ENCODE measurements at places on chromosomes 13 and 19.

DNA sequence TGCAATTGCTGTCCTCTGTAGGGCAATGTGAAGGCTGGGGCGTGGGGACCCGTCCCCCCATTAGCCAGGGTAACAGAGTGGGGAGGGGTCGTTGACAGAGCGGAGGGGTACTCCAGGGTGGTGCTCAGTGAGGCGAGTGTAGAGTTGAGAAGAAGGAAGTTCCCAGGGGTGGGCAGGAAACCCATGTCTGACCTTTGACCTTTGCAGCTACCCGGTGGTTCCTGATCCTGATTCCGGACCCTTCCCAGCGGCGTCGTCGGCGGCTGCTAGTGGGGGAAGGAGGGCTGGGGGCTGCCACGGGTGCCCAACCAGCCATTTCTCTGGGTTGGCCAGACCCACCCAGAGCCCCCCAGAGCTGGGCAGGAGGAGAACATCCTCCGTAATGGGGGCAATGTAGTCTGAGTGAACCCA, 2.1 kb upstream of the PLVAP start:
- no peak for DNase-seq

DNA sequence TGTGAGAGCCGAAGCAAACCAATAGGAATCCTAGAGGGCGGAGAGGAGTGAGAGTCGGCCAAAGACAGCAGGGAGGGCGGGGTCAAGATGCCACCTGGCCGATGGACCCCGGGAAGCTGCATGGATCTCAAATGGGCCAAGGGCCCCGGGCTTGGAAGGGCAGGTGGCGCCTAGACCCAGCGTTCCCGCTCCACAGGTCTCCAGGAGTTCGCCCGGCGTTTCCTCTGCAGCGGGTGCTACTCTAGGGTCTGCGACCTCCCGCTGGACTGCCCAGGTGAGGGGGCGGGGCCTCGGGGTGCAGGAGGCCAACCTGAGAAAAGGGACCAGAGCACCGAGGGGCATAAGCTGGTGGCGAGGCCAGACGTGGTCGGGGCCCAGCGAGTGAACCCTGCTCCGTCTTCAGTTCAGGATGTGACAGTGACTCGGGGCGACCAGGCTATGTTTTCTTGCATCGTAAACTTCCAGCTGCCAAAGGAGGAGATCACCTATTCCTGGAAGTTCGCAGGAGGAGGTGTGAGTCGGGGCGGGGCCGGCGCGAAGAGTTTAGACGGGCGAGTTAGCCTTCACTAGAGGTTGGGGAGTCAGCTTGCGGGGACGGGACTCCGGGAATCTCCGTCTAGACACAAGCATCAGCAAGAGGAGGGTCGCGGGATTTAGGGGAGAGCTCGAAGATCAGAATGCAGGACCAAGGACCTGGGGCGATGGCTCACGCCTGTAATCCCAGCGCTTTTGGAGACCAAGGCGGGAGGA, 9.9 kb downstream of the SPACA6 start:
- DNase-seq: no peak

DNA sequence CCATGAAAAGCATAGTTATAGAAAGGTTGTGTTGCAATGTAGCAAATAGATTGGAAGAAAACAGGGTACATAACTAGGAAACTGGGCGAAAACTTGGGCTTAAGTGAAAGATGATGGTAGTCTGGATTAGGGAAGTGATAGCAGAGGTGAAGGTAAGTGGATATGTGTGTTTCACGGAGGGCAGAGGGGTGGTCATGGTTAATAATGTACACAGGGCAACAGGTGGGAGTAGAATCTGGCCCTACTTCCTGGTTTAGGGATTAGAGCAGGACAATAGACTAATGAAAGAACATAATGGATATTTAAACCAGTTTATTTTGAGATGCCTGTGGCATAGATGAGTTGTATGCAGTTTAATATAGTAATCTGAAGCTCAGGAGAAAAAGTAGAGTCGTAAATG, 257.3 kb upstream of the SPRY2 start:
- no peak for DNase-seq

GRCh38 chr13:25844559-25845434, 207.0 kb downstream of the SHISA2 start:
- no peak for DNase-seq

DNA sequence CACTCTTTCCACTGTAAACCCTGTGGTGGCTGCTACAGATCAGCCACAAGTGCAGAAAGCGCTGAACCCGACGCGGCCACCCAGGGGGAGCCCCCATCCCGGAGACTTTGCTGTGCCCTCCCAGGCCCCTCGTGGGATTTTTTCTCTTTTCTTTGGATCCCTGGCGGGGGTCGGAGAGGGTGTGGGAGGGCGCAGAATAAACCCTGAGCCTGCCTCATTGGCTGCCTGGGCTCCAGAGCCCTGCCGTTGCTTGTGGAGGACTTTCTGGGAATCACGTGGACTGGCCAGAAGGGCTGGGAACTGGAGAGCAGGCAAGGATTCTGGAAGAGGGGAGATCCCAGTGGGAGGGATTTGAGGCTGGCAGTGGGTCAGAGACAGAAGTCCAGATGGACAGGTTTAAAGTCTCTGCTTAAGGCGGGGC, 24.9 kb downstream of the GADD45B start:
- no peak for DNase-seq

- no peak for DNase-seq
Observed at GRCh38 chr13:111337741-111338140, 17.3 kb downstream of the TEX29 start.

DNA sequence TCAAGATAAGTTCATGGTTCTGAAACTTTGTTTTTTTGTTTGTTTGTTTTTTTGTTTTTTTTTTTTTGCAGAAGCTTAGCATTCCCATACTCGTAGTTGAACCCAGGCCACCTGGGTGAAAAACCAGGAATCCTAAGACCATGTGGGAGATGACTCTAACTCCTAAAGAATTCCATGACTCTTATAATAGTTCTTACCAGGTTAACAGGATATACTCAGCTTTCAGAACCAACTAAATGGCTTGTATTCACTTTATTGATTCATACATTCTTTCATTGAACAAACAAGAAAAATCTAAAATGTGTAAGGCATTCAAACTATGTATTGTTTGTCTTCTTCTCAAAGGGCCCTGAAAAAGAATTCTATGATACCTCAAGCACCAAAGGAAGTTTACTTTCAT, 40.5 kb upstream of the KLF5 start:
- no peak for DNase-seq

- no peak for DNase-seq
Observed at GRCh38 chr19:2291185-2291751, 9.3 kb upstream of the PEAK3 start.

DNA sequence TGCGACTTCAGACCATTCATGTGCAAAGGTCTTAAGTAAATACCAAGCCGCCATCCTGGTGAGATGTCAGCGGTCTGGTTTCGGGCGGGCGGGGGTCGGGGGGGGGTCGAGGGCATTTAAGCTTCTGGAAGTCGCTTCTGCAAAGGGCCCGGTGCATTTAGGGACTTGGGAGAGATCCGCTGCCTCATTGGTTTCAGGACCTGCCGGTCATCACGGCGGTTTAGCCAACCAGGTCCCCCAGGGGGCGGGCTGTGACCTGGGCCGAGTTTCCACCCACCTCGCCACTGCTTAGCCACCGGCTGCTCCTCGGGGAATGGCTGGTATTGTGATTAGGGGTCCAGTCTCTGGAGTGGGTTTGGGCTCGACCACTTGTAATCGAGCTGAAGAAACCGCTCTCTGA, 7.8 kb downstream of the ANKLE1 start:
- peak; percentile 41 for DNase-seq

DNA sequence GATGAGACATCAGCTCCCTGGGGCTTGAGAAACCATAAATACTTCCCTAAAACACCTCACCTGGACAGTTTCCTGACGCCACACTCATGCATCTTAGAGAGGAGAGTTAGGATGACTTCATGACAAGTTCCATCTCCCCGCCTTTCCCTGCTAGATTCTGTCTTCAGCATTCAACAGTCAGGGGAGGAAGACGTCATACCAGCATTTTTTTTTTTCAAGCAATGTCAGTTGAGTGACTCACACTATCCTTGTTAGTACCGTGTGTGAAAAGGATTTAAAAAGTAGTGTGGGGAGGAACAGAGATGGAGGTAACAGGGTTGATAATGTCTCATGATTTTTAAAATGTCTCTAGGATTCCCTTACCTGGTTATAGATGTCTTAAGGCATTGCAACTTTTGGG, at the start of gene OR7D2:
Gene OR7D2, plus strand, starts transcription at position 79 of the 400 bp plus-strand sequence. CDS start 6,803 bp downstream, outside the sequence.
- DNase-seq: no peak

DNA sequence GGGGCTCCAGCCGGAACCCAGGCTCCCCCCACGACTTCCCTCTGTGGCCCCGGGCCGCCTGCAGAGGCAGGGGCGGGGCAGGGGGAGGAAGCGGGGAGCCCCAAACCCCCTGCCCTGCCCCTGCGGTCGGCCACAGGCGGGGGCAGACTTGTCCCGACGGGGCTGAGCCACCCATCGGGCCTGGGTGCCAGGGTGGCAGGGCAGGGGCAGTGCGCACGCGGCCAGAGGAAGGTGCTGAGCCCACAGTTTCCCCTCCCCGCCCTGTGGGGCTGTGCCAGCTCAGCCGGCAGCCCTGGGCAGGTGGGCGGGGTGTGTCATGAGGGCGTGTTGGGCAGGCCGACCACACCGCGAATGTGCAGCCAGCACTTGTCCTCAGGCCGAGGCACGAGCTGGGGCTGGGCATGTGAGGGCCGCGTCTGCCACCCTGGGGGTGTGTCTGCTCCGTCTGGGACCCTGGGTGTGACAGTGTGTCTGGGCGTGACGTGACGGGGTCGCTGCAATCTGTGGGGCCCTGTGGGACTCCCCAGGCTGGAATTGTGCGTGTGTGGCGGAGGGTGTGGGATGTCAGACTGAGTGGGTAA, 17.7 kb downstream of the CCDC97 start:
- DNase-seq: peak; percentile 50

GRCh38 chr19:49097453-49098288, 12.4 kb downstream of the SNRNP70 start:
- DNase-seq: peak; percentile 65

- peak; percentile 47 for DNase-seq
Observed at GRCh38 chr19:38685666-38686529, 38.4 kb downstream of the ACTN4 start.

DNA sequence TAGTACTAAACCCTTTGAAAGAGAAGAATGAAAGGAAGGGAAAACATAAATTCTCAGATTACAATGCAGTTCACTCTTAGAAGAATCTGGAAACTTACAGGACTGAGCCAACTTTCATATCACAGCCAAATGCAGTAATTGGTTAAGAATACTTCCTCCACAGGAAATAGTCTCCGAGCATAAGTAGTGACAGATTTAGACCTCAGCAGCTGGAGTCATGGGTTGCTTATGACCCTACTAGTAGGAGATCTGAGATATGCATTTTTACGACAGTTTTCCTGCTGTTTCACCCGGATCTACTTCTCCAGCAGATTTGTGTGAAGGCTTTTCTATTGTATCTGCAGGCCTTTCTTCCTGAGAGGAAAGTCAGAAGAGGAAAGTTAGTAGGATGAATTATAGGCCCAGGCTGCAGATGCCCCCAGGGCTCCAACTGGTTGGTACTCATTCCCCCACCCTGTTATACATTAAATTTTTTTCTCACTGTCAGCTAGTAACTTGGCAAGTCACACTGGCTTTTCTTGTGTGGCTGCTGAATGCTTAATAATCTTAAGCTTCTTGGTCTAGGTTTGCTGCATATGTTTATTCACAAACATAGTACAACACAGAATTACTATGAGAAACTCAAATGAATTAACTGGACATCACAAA, 1241.5 kb upstream of the MIR17HG start:
- no peak for DNase-seq

- no peak for DNase-seq
Observed at GRCh38 chr13:74444864-74445479, 310.8 kb upstream of the KLF12 start.

DNA sequence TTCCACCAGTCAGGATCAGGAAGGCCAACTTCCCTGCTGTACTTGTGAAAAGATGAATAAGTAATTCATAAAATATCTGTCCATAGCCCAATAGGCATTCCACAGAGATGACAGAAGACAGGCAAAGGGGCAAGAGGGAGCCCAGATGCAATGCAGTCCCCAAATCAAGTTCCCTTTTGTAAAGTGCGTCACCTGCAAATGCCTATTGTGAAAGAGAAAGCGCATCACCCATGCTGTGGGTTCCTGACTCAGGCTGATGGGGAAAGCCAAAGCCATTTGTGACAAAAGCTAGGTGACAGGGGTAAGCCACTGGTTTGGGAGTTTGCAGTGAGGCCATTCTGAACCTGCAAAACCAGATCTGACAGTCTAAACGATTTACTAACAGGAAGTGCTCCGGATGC, 157.5 kb upstream of the ZNF536 start:
- DNase-seq: no peak

GRCh38 chr13:110683203-110683883, 22.6 kb downstream of the CARS2 start:
- DNase-seq: peak; percentile 2

DNA sequence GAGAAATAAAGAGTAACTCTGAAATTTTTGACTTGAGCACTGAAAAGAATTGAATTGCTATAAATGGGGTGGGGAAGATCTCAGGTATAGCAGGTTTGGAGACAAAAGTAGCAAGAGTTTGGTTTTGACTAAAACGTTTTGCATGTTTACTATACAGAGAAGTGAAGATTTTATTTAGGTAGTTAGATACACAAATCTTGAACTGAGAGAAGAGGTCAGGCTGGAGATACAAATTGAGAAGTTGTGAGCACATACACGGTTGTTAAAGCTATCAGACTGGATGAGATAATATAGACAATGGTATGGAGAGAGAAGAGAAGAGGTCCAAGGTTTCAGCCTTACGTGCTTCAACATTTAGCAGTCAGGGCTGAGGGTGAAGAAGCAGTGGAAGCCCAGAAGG, 420.9 kb downstream of the FOXO1 start:
- DNase-seq: no peak

- DNase-seq: no peak
Observed at GRCh38 chr13:112583592-112584277, 4.2 kb downstream of the TUBGCP3 start.

DNA sequence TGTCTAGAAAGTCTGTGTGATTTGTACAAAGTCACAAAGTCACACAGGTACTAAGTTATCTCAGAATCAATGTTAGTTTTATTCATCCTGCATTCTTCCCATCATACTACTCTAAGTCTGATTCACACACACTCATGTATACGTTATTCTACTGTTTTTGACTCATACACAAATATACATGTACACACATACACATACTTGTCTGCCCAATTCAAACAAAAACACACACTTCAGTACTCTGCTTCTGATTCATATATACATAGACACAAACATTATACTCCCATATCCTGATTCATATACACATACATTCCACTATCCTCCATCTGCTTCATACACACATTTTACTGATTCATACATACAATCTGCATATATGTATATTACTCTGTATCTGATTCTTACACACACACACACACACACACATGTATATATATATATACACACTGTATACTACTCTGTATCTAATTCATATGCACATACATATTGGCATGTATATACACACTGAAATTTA, 69.3 kb downstream of the KLF12 start:
- DNase-seq: no peak

DNA sequence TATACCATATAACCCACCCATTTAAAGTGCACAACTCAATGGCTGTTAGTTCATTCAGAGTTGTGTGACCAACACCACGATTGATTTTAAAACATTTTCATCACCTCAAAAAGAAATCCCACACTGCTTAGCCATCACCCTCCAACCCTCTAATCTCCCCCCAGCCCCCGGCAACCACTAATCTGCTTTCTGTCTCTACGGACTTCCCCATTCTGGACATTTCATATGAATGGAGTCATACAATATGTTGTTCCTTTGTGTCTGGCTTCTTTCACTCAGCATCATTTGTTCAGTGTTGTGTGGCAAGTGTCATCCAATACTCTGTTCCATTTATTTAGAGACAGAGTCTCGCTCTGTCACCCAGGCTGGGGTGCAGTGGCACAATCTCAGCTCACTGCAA, 4.0 kb upstream of the PNMA8B start:
- no peak for DNase-seq

GRCh38 chr19:21907516-21907915, 71.5 kb upstream of the ZNF43 start:
- DNase-seq: no peak

GRCh38 chr19:7386308-7386707, 37.6 kb downstream of the ARHGEF18 start:
- DNase-seq: no peak
